Epithelial cell of proximal tubule (primary cell): ENCODE measurements at places on chromosomes 1 and 21. TPM values are rescaled to one million over a fixed set of nuclear protein-coding genes. Genes with fewer than 3 reads are reported as not detected.

Gene FCGR1A
- total RNA-seq, result not detected in 2 replicates

Gene GRIK1
- not detected in 2 replicates for total RNA-seq

Gene TESK2
- 1.1 and 2.9 TPM in 2 replicates for total RNA-seq

Gene FAM131C
- 0.46 TPM in 1 of 2 replicates, not detected in the other for total RNA-seq

Gene GPR37L1
- total RNA-seq, result 0.06 and 0.07 TPM in 2 replicates

Gene FCER1G
- not detected in 2 replicates for total RNA-seq

Gene RUNX1
- 11.3 and 13.7 TPM in 2 replicates for total RNA-seq

Gene GRIK3
- not detected in 2 replicates for total RNA-seq

Gene TPTE
- total RNA-seq, result not detected in 2 replicates

Gene HSPB7
- total RNA-seq, result not detected in 2 replicates

Gene OR10Z1
- total RNA-seq, result not detected in 2 replicates

Gene OR2M3
- total RNA-seq, result not detected in 2 replicates

Gene RCSD1
- total RNA-seq, result not detected in 2 replicates

Gene HSD3B2
- total RNA-seq, result not detected in 2 replicates

Gene COL9A2
- 4.6 and 6.7 TPM in 2 replicates for total RNA-seq

Gene MX2
- 0.07 and 0.12 TPM in 2 replicates for total RNA-seq

Gene VAV3
- 8.3 and 9.7 TPM in 2 replicates for total RNA-seq

Gene XCL2
- total RNA-seq, result not detected in 2 replicates

Gene HCRTR1
- total RNA-seq, result not detected in 2 replicates
